ENCODE measurements at places on chromosomes 1 and 21.

DNA sequence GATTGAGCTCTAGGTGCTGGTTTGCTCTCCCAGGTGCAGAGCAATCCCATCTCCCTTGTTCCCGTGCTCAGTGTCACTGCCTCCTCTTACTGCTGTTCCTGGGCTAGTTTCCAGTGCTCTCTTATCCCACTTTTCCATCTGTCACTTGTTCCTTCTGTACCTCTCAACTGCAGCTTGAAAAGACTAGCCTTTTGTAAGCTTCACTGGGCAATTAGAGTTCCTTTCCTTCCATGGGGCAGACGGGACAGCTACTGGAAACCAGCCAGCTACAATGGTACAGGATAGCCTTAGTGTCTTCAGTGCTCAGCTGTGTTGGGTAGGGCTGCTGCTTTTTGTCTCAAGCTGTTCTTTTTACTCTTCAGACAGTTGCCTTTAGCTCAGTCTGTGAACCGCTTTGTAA lies 31.6 kb downstream of the AGT start:
- peak; percentile 93 for DNase-seq

GRCh38 chr1:33721301-33721815 lies 142.5 kb upstream of the HMGB4 start:
- DNase-seq: no peak

GRCh38 chr1:200704986-200705500 lies 33.6 kb upstream of the CAMSAP2 start:
- no peak for DNase-seq

- no peak for DNase-seq
Observed at GRCh38 chr1:165629151-165629550, 1.9 kb upstream of the MGST3 start.

DNA sequence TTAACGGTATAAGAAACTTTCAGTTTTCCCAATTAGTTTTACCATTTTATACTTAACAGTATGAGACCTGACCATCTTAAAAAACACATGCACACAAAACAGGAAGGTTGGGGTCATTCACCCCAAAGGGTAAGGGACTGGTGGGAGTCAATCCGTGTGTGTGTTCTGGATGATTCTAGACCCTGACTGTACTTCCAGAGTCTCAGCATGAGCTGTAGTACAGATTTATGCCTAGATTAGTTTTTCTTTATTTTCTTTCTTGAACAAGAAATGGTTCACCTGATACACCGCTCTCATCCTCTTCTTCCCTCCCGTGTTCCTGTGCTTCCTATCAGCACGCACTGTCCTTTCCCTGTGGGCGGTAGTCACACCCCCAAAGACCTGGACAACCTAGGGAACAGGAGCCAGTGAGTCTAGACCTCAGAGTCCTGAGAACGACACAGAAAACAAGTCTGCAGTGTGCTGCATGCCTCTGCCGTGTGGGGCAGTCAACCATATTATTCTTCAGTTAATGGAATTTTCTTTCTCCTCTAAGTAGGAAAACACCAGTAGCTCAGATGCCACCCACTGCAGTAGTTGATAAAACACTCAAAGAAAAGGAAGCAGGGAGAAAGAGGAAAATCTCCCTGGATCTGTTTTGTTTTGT lies 38.9 kb upstream of the MRPS6 start:
- DNase-seq: no peak

DNA sequence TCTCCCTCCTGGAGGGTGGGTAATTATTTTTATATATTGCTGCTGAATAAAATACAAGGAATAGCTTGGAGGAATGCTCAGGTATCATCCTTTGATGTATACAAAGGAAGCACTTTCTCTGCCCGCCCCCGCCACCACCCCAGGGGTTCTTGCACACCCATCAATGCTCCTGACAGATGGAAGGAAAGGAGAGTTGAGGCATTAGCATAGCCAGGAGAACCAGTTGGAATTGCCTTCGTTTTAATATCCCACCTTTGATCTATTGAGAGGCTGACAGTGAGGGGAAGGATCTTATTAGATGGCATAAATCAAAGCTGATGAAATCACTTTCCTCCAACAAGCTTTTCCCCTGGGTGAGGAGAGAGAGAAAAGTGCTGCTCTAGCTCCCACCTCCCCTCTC lies 71.1 kb downstream of the LGR6 start:
- no peak for DNase-seq

GRCh38 chr1:209743145-209743482 lies 12.7 kb upstream of the TRAF3IP3 start:
- no peak for DNase-seq

GRCh38 chr1:2152954-2153353 lies 41.6 kb downstream of the FAAP20 start:
- no peak for DNase-seq

DNA sequence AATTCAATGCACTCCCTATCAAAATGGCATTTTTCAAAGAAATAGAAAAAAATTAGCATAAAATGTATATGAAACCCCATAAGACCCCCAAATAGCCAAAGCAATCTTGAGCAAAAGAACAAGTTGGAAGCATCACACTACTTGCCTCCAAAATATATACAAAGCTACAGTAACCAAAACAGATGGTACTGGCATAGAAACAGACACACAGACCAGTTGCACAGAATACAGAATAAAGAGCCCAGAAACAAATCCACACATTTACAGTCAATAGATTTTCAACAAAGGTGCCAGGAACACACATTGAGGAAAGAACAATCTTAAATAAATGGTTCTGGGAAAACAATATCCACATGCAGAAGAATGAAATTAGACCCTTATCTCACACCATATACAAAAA lies 350.8 kb downstream of the DSCAM start:
- no peak for DNase-seq

GRCh38 chr1:102733491-102734236 lies 374.7 kb downstream of the COL11A1 start:
- no peak for DNase-seq

GRCh38 chr1:108913105-108913948 lies 36.5 kb downstream of the GPSM2 start:
- no peak for DNase-seq

GRCh38 chr1:11157394-11157793 lies 31.8 kb upstream of the ANGPTL7 start:
- DNase-seq: peak; percentile 5

DNA sequence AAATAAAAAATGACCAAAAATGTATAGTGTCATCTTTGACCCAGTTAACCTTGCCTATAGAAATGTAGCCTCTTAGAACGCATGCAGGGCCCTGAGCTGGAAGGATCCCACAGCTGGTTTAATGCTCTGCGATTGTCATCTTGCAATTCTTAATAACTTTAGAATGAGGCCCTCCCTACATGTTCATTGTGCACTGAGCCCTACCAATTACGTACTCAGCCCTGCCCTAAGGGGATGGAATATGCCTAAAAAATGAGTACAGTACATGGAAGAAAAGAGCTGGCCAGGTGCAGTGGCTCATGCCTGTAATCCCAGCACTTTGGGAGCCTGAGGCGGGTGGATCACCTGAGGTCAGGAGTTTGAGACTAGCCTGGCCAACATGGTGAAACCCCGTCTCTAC lies 57.8 kb upstream of the BCAR3 start:
- DNase-seq: no peak

- no peak for DNase-seq
Observed at GRCh38 chr1:54493608-54494007, 54.4 kb upstream of the ACOT11 start.

- DNase-seq: no peak
Observed at GRCh38 chr1:154824179-154825000, 45.7 kb downstream of the KCNN3 start.

GRCh38 chr1:225946803-225947202 lies 5.8 kb upstream of the LEFTY2 start:
- no peak for DNase-seq

DNA sequence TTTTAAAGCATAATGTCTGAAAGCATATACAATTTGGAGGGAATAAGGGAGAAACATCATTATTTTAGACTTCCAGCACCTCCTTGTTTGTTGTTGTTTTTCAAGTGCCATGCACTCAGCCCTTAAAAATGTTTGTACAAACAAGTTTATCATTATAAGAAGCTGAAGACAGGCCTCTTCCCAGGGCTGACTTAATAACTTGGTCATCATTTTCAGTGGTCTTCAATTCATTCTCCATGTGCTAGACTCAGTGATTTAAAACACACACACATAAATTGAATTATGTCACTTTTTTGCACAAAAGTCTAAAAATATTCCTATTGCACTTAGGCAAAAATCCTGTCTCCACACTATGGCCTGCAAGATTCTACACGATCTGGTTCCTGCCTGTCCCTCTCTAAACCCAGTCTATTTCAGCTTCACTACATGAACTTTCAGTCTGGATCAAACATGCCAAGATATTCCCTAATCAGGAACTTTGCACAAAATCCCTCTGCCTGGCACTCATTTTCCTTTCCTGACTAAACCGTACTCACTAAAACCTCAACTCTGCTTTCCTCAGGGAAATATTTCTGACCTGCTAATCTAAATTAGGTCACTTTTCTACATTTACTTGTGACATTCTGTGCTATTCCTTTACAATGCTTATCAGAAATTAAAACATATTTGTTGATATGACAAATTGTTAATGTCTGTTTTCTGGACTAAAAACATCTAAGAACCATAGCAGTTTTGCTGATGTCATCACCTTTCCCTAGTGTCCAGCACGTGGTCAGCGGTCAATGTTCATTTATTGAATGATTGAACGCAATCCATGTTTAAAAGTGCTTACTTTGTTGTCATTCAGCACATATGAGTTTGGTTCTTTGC lies 14.8 kb upstream of the GBP5 start:
- no peak for DNase-seq

GRCh38 chr21:31275901-31276300 lies 68.2 kb downstream of the TIAM1 start:
- DNase-seq: no peak

DNA sequence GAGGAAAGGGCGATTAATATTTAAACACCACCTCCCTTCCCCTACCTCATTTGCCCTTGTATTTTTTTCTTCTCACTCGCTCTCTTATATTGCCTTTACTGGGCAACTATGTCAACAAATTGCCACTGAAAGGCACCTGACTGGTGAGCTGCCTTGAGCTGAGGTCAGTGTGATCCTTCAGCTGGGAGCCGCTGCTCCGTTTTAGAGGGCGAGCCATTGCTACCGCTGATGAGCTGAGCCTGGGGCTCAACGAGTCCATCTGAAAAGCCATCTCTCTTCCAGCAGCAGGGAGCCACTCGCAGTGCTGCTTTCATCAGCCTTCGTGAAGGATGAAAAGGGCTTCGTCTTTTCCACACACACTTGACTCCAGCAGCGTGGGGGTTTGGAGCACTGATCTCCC lies 108.0 kb upstream of the KIF26B start:
- DNase-seq: no peak

- no peak for DNase-seq
Observed at GRCh38 chr21:25638660-25639550, at the start of gene JAM2. Gene JAM2, plus strand, starts transcription at chr21:25639258. Its CDS starts 564 bp downstream, at chr21:25639822.

DNA sequence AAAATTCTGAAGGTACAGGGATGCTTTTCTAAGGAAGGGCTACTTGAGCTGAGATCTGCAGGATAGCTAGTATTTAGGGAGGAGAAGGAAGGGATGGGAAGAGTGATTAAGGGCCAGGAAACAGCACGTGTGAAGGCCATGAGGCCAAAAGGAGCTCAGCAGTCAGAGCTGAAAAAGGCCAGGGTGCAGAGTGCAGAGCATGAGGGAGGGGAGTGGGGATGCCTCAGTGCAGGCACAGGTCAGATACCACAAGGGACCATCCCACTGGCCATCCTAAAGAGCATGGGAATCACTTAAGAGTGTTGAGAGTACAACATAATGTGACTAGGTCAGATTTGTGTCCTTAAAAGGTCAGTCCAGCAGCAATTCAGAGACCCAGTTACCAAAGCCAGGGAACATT lies 16.0 kb downstream of the LRRN2 start:
- DNase-seq: no peak

GRCh38 chr1:225415307-225415706 lies 12.5 kb downstream of the LBR start:
- DNase-seq: no peak

- no peak for DNase-seq
Observed at GRCh38 chr1:165678509-165678908, 19.9 kb downstream of the ALDH9A1 start.

DNA sequence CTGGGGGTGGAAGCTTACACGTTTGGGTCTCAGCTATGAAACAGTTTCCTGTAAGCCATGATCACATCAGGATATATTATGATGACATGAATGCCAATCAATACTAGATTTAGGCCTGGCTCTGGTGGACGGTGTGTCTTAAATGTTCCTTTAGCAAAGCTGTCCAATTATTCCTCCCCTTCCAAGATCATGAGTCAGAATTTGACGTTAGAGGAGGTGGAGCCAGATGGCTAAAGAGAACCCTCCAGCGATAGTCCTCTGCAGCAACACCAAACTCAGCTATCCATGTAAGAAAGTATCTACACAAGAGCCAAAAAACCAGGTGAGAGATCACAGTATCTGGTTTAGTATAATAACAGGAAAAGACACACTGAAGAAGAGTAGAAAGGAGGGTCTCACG lies 47.8 kb downstream of the PACC1 start:
- no peak for DNase-seq

DNA sequence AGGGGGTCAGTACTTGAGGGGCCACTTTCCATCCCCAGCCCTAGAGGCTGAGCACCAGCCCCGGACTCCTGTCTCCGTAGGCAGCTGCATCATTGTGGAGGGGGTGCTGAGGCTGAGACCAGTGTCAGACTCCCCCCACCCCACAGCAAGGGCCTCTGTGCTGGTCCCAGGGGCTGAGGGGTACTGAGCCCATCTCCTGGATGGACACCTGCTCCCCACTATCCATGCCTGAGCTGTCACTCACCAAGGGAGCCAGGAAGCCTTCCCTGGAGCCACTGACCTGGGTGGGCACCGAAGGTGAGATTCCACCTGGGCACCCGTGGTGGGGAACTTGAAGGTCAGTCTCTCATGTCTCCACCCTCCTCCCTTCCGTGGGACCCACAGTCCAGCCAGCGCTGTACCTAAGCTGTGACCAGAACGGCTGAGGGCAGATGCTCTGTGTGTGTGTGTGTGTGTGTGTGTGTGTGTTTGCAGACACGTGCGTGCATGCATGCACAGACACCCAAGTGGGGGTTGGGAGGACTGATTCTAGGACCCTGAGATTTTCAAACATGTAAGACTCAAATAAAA lies 9.3 kb downstream of the DISP3 start:
- DNase-seq: no peak

GRCh38 chr1:157512036-157512969 lies 40.0 kb downstream of the FCRL5 start:
- no peak for DNase-seq

GRCh38 chr1:24403806-24404205 lies 9.8 kb downstream of the STPG1 start:
- no peak for DNase-seq

DNA sequence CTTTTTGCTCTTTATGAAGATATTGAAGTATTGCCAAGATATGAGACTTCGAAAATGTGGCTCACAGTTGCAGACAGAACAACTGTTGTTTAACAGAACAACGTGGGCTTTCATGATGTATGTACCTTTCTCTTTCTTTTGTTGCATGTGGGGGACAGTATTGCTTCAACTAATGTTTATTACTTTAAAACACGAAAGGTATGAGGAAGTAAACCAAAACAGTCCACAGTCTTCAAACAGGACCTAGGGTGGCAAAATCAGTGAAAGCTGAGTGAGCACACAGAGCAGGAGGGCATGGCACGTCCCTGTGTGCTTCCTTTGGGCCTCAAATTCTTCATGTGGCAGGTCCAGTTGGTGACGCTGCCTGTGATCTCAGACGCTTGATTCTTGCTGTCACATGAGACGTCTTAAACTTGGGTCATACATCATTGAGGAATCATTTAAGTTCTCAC lies 7.8 kb upstream of the CHAF1B start:
- no peak for DNase-seq

All from NCI-H524 treated with DMSO at 0.1 percent for 48 hours (cell line).